Endothelial cell of umbilical vein (primary cell): ENCODE measurements at places on chromosomes 5 and 9. TPM values are rescaled to one million over a fixed set of nuclear protein-coding genes. Genes with fewer than 3 reads are reported as not detected.

- no peak for DNase-seq
Measured at GRCh38 chr9:1612886-1613285, 402.3 kb upstream of the SMARCA2 start.

GRCh38 chr5:30413540-30413939 is 779.9 kb upstream of the CDH6 start:
- no peak for DNase-seq

DNA sequence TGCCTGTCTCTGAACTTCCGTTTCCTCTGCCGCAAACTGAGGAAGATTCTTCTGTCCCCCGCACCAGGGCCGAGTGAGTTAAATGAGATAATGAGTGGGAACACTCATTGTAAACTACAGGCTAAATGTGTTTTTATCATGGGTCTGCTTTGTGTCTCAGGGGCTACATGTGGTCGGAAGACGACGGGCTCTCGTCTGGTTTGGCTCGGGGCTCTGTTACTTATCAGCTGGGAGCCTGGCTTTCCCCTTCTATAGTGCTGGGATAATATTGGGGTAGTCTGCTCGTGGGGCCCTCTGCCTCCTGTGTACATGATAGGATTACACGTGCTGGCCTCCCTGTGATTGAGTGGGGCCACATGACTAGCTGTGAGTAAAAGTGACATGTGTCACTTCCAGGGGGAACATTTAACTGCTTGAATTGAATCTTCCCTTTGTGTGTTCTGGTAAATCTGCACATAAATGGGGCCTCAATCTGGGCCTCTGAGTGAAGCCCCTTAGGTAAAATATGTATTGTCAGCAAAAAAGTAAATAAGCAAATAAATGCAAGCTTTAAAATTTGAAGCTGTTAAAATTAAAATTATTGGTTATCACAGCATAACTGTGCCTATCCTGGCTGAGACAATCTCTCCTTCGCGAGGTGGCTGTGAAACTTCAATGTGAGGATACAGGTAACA is 86.9 kb upstream of the SH3PXD2B start:
- DNase-seq: no peak

GRCh38 chr5:43985411-43985810 is 382.4 kb downstream of the NNT start:
- no peak for DNase-seq

FAM81B gene
- not detected in 2 replicates for polyA plus RNA-seq

PCDHB9 gene
- 0.14 and 0.29 TPM in 2 replicates for polyA plus RNA-seq
